Liver (tissue), 10 donors: ENCODE measurements at places on chromosomes 7 and 10. TPM values are rescaled to one million over a fixed set of nuclear protein-coding genes. Genes with fewer than 3 reads are reported as not detected.

DNA sequence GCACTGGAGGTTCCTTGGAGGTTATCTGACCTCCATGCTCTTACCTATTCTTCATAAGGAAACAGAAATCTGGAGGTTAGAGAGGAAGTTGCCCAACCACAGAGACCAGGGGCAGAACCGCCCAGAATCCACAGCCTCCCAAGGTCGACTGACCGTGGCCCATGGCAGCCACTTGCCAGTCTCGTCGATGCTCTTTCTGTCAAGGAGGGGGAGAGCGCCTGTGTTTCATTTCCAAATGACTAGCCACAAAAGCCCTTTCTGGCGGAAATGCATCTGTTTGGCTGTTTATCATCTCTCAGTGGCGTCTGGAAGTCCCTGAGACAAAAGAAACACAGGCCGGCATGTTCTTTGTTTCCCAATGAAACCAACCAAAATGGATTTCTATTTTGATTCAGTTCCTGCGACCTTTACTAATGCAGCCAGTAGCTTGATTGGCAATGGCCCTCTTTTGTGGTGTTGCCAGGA, 2.9 kb downstream of the RAMP3 start:
- DNase-seq: no peak

DNA sequence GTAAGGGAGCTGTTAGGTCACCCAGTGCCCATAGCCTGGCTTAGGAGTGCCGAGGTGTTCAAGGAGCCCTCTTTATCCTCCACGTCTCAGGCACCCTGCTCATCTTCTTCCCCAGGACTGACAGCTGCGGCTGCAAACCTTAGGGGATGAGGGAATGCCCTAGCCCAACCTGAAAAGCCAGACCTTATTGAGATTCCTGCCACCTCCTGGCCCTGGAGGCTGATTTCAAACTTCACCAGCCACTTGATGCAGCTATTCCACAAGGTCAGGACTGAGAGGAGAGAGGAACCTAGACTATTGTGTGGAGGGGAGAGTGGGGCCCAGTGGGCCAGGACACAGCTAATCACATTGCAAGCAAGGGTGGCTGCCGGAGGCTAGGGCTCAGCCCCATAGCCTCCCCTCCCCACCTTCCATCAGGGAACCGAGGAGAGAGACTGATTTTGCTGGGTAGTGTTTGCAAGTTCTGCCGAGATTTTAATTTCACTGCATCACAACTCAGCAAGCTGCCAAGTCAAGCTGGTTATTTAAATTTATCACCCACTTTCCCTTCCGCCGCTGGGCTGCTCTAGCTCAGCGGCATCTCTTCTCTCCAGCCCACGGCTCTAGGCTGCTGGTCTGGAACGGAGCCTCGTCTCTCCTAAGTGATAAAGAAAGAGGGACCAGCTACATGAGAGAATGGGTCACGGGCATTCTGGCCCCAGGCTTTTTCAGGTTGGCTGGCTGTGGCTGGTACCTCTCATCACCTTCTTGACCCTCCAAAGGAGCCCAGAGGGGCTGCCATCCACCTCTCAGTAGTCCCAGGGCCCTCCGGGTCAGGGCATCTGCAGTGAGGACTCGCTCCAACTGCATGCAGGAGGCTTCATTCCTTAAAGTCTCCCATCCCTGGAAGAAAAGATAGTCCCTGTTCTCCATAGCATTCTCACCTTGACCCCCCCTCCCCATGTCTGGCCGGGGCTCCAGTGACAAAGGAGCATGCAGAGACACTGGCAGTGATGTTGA, 66.7 kb downstream of the PAX2 start:
- no peak for DNase-seq

The PCLO gene
- 1.1 TPM for total RNA-seq

DNA sequence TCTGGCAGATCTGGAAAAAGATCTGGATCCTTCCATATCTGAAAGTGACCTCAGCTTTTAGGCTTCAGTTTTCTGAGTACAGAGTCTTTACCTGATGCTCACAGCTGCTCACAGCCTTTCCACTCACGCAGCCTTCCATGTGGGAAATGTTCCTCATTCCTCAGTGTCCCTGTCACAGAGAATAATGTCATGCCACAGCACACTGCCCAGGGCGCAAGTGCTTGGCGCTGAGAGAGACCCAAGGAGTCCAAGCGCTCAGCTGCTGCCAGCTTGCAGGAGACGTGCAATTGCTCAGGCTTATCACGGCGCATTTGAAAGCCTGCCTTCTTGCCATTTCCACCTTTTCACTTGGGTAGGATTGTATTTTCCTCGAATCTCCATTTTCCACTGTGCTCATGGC, 271.9 kb upstream of the MKI67 start:
- no peak for DNase-seq

The CHST3 gene
- 4.3 TPM for total RNA-seq

DNA sequence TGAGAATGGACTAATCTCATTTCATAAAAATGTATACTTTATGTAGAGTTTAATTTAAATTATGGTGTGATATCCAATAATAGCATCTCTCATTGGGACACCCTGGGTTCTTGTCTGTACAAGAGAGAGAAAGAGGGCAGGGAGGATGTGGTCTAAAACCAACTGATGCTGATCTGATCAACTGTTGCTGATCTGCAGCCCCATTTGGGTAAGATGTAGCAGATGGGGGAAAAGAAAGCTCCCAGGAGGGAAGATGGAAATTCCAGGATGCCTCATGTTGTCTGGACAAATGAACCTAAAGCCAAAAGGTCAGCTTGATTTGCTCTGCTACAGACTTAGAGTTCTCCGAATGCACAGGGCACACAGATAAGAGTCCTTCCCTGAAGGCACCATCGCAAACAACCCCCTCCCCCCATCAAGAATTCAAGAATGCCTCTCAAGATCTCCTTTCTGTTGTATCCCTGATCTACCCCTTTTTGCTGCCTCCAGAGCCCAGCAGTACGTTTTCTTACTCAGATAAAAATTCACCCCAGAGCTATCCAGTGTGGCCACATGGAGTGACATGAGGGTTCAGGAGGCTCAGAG, 171.4 kb upstream of the INHBA start:
- no peak for DNase-seq

DNA sequence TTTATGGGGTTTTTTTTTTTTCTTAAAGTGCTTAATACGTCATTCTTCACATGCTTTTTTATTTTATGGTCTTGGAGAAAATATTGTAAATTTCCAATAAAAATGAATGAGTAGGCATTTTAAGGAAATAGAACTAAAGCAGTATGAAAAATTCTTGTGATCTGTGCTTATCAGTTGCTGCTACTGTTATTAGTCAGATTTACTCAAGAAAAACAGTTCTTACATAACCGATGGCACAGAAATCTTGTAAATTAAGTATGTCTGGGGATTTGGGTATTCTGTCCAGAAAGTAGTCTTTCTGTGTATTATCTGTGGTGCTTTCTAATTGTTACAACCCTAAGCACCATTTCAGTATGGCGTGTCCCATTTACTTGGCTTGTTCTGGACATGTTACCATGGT, 64.7 kb downstream of the LRGUK start:
- no peak for DNase-seq

- DNase-seq: no peak
Observed at GRCh38 chr7:55171157-55171556, 152.3 kb downstream of the EGFR start.

The SAP25 gene
- 0.33 TPM for total RNA-seq

The GSTO2 gene
- 4.6 TPM for total RNA-seq

GRCh38 chr7:47446871-47447466, 134.9 kb downstream of the TNS3 start:
- no peak for DNase-seq

DNA sequence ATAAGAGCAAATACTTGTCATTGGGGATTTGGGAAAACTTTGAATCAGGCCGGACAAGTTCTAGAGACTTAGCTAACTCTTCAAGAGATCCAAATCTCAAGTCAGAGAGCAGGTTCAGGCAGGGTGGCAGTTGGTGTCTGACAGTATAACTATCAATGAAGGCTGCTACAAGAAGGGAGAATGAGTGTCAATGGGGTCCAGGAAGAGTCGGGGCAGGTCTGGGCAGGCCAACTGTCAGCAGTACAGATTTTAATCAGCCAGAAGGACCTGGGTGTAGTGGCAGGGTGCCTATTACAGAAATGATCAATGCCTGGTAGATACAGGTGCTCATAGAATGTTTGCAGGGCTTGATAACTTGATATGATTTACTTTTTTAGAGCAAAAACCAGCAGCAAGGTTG, 751.1 kb downstream of the GRM8 start:
- no peak for DNase-seq

DNA sequence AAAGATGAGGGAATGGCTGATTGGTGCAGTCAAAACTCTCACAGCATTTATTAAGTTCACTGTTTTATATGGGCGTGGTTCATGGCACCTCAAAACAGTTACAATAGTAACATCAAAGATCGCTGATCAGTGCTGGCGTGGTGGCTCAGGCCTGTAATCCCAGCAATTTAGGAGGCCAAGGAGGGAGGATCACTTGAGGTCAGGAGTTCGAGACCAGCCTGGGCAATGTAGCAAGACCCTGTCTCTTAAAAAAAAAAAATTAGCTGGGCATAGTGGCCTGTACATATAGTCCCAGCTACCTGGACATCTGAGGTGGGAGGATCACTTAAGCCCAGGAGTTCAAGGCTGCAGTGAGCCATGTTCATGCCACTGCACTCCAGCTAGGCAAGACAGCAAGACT, 48.5 kb downstream of the KLHDC10 start:
- no peak for DNase-seq

- no peak for DNase-seq
Observed at GRCh38 chr7:66205741-66206090, 582 bp downstream of the TPST1 start.

DNA sequence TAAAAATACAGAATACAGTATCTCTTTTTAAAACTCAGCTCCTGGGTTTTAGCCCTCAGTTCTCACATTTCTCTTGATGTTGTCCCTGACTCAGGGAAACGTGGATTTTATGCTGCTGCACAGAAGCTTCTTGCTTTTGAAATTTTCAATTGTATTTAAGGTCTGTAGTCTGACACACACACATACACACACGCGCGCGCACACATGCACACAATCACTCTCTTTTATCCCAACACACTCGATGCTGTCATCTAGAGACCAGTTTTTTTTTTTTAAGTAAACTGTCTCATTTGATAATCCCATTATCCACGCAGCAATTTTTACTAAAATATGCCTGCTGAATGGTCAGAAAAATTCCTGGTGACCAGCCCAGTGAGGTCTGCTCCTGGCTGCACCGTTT, 108.6 kb downstream of the KMT2E start:
- no peak for DNase-seq
